ENCODE measurements at places on chromosomes 1 and 21. TPM values are rescaled to one million over a fixed set of nuclear protein-coding genes. Genes with fewer than 3 reads are reported as not detected.

DNA sequence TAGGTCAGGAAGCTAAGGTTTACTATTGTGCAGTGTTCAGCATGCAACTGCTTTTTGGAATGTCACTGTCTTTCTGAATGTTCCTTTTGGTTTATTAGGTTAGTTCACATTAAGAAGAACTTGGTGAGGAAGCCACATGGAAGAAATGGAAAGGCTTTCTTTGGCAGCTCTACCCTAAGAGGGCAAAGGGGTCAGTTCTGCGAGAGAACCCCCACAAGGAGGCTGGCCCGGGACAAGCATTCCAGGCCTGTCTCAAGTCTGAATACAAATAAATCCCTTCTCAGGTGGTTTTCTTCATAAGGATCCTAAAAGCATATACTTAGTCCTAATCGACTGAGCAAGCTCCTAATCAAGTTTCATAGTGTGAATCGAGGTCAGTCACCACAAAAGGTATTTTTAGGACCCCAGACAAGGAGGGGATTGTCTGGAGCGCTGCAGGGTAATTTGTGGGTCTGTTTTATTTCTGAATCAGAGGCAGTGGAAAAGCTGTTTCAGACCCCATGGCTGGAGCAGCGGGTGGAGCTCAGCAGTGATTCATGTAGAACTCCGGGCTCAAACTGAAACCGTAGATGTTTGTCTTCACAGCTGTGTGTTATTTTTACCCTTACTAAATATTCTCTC is 63.3 kb downstream of the ERG start:
- no peak for DNase-seq

The KRTAP10-8 gene
- total RNA-seq = not detected

- DNase-seq = no peak
These were observed 11.0 kb upstream of the TMEM200B start for GRCh38 chr1:29134695-29135028.

DNA sequence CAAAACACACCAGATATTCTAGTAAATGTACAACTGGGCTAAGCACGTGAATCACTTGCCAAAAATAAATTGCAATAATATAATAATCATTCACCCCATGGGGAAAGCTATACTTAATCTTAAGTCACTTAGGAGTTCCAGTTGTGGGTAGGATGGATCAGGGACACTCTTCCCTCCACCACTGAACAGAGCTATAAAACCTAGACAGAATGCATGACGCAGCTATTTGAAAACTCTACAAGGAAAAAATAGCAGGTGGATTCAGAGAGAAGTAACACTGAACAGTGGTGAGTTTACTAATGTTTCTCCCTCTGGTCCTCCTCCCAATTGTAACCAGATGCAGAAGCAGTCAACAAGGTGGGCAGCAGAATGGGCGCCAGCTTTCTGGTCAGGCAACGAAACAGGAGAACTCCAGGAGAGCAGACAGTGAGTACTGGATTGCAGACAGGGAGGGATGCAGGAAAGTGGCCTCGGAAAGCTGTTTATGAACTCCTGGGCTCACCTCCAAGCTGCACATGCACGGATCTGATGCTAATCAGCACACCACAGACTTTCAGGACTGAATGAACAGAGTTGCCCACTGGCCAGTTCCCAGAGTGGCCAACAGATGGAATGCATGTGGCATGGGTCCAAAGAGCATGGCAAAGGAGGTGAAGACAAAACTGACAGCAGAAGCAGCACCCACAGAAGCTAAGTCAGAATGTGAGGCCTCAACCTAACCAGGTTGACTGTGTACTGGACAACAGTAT is 41.4 kb downstream of the TARBP1 start:
- DNase-seq = no peak

GRCh38 chr21:16162953-16163352 is 433.2 kb downstream of the USP25 start:
- DNase-seq = no peak

GRCh38 chr1:85617633-85618100 is 37.1 kb downstream of the CCN1 start:
- no peak for DNase-seq

The HAO2 gene
- total RNA-seq = not detected

- no peak for DNase-seq
These were observed 151.4 kb upstream of the C1orf105 start for GRCh38 chr1:172269084-172269483.

The SLC5A3 gene
- 22.4 TPM for total RNA-seq

- no peak for DNase-seq
These were observed 1.6 kb upstream of the PLA2G2C start for GRCh38 chr1:20187813-20188454.

DNA sequence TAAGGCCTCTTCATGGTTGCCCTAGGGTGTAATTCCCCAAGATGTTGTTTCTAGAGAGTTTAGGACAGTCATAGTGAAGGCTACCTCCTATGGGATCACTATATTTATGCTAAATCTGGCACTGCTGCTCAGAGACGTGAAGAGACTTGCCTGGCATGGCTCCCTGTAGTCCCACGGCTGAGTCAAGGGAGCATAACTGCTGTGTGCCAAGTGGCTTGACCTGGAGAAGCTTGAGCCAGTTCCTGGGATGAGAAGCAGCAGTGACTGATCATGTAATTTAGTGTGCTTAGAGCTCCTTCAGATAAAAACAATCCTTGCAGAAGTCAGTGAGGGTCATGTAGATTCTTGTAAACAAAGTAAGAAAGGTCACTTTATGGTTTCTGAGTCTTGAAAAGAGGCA is 68.9 kb upstream of the TSPAN2 start:
- no peak for DNase-seq

DNA sequence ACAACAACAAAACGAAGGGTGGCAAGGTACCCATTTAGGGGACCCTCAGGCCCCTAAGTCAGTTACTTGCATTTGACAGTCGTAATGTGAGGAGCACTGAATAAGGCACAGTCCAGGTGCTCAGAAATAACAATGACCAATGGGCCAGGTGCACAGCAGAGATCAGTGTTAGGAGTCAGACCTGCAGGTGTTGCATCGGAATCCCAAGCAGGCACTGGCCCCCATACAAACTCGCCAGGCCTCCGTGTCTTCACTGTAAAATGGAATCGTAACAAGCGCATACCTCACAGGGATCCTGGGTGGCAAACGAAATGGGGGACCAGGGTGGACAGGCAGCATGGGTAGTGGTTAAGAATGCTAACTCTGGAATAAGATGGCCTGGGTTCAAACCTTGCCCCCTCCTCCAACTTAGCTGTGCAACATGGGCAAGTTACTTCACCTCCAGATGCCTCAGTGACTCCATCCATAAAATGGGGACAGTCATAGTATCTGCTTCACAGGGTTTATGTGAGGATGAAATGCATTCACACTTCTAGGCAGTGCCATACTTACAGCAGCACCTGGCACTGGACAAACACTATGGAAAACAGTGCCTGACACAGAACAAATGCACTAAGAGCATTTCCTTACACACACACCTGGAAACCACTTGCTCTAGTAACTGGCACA is 20.2 kb downstream of the RCAN1 start:
- DNase-seq = no peak

The HCRTR1 gene
- total RNA-seq = not detected

The RPE65 gene
- total RNA-seq = not detected

DNA sequence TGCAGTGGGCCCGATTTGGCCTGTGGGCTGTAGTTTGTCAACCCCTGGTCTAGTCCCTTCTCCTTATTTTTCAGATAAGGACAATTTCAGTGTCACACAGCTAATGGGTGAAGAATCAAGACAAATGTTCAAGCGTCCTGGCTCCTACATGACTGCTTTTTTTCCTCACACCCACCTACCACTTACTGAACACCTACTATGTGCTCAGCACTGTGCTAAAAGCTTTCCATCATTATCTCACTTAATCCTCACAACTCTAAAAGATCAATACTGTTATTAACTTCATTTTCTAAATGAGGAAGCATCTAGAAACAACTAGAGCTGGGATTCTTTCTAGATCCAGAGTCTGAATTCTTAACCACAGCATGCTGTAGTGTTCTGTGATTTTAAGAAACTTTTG is 68.5 kb upstream of the EFHD2 start:
- DNase-seq = no peak

The CACNA1E gene
- total RNA-seq = not detected

- no peak for DNase-seq
These were observed 217.7 kb downstream of the URB2 start for GRCh38 chr1:229843627-229844238.

The BGLAP gene
- total RNA-seq = 2.8 TPM

- no peak for DNase-seq
These were observed 77.9 kb downstream of the TENT5C start for GRCh38 chr1:117683571-117684285.

The CD247 gene
- total RNA-seq = 251 TPM

All from activated CD8-positive, alpha-beta T cell treated with anti-CD3 and anti-CD28 coated beads, Interleukin-2, amount 10 ng/mL, durations not matched to agents 7 days and 5 days (primary cell).